ENCODE measurements at places on chromosomes 7 and 10. TPM values are rescaled to one million over a fixed set of nuclear protein-coding genes. Genes with fewer than 3 reads are reported as not detected.

Gene ENO4
- total RNA-seq = not detected

Gene CLCN1
- total RNA-seq = not detected

Gene FRAT1
- total RNA-seq = 1.1 TPM

GRCh38 chr7:153072806-153073205 is 313.3 kb downstream of the ACTR3B start:
- no peak for DNase-seq

DNA sequence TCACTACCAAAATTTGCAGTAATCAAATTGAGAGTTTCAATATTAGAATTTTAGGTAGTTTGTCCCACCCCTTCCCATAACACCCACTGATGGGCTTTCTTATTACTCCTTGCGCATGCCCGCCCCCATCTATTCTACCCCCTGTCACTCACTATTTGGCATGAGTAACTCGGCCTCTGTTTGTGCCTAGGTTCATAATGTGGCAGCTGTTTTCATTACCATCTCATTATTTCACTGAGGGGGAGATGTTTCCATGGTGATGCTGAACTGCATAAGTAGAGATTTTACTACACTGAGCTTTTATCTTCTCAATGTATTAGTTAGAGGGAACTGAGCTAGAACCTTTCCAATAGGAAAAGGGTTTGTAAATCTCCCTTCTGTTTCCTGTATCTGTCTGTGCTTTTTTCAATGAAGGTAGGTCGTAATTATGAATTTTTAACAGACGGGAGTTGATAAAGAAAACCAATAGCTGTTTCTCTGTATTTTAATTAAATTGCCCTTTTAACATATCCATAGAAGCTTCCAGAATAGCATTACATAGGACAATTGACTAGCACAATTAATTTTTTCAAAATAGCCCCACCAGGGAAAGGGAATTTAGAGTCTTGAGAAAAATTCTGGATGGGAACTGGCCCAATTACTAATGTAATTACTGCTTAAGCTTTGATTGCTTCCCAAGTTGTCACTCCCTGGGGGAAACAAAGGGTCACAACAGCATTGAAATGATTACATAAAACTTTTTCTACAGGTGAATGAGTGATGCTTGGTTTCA is 33.4 kb downstream of the PRPS1L1 start:
- DNase-seq = no peak

DNA sequence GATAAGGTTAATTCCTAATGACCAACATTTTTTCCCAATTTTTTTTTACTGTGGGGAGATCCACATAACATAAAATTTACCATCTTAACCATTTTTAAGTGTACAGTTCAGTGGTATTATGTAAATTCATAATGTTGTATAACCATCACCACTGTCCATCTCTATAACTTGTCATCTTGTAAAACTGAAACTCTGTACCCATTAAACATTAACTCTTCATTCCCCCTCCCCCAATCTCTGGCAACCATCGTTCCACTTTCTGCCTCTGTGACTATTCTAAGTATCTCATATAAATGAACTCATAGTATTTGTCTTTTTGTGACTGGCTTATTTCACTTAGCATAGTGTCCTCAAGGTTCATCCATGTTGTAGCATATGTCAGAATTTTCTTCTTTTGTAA is 46.0 kb upstream of the HPS1 start:
- DNase-seq = no peak

DNA sequence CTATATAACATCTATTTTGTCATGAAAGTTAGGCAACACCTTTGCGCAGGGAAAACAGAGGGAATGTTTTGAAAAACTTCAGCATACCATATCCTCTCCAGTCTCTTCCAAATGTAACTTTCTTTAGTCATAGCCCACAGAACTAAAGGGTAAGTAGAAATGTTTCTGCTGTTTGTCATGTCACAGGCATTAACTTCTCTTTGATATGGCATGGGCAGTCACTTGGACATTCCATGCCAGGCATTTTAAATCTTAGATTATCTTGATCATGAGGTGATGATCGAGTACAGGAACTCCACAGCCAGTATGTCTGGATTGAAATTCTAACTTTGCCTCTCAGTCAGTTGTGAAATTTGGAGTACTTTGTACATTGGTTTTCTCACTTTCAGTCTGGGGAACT is 27.5 kb upstream of the ETV1 start:
- DNase-seq = peak; percentile 39
